ENCODE measurements at places on chromosomes 3 and 15.

- DNase-seq: peak; percentile 77
Measured at GRCh38 chr3:45021524-45022297, 4.4 kb upstream of the CLEC3B start.

DNA sequence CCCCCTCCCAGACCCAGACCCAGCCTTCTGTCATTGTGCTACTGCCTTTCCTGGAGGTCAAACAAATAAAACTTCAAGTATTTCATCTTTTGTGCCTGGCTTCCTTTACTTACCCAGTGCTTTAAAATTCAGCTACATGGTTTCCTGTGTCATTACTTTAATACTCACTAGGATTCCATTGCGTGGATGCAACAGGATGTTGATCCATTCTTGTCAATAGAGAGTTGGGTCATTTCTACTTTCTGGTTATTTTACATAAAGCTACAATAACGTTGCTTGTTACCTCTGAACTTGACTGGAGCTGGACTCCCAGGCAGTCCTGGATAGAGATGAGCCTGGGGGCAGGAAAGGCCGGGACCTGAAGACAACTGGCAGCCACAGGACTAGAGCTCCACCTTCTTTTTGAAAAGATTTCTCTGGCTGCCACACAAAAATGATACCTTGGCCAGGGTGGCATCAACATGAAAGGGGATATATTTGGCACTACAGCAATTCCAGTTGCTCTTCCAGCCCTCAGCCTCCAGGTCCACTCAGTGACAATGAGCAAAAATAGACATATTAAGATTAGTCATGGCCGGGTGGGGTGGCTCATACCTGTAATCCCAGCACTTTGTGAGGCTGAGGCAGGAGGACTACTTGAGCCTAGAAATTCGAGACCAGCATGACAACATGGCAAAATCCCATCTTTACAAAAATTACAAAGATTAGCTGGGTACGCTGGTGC is 23.3 kb upstream of the HEG1 start:
- DNase-seq: no peak

DNA sequence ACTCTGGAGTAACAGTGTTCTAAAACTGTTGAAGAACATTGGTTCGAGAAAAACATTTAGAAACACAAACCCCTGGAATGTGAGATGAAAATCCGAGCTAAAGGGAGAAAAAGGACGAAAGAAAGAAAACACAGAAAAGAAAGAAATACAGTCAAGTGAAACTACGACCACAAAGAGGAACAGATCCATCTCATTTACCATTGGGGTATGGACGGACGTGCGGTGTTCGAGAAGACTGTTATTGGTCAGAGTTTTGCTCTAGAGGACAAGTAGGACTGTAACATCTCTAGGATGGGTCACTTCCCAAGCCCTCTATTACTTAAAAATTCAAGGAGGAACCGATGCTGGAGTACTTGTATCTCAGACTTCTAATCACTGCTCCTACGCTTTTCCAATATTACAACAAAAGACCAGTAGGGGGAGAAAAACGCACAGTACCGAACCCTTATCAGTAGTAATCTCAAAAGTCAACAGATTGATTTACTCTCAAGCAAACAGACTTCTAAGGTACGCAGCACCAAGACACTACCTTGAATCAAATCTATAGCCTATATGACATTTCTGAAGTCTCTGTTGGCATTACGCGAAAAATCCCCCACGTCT is 1.1 kb upstream of the PIK3CA start:
- no peak for DNase-seq

- no peak for DNase-seq
Measured at GRCh38 chr15:92984161-92984560, 84.0 kb downstream of the CHD2 start.

GRCh38 chr3:144822671-144823070 is 851.0 kb downstream of the DIPK2A start:
- no peak for DNase-seq

DNA sequence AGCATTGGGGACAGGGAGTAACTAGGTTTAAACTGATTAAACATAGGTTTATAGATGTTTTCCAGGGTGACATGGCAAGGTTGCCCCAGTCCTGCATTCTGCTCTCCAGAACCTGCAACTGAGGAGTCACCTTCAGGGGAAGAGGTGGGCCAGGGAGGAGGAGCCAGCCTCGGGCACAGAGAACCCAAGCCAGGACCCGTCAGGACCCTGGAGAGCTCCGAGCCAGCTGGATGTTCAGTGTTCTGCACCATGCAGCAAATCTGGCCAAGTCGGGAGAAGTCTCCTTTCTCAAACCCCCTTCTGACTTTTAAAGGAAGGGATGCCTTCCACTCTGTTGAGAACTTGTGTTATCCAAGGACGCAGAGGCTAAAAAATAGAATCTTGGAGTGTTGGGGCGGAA is 62.1 kb upstream of the SLC6A11 start:
- no peak for DNase-seq

- no peak for DNase-seq
Measured at GRCh38 chr3:107806536-107806935, 283.8 kb downstream of the BBX start.

DNA sequence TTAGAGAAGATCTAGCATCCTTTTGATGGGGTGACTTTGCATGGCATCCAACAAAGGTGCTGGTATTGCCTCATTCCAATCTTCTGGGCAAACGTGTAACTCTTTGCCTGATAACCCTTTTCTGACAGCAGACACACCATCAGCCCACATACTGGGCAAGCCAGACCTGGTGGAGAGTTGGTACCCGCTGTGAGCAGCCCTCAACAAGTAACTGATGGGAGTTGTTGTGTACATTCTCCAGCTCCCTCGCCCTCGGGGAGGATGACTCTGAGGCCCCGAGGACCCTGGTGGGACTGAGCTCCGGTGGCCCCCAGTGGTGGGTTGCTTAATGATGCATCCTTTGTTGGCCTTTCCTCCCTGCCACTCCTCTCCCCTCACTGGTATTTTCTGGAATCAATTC is 102.4 kb upstream of the SLC6A11 start:
- no peak for DNase-seq

DNA sequence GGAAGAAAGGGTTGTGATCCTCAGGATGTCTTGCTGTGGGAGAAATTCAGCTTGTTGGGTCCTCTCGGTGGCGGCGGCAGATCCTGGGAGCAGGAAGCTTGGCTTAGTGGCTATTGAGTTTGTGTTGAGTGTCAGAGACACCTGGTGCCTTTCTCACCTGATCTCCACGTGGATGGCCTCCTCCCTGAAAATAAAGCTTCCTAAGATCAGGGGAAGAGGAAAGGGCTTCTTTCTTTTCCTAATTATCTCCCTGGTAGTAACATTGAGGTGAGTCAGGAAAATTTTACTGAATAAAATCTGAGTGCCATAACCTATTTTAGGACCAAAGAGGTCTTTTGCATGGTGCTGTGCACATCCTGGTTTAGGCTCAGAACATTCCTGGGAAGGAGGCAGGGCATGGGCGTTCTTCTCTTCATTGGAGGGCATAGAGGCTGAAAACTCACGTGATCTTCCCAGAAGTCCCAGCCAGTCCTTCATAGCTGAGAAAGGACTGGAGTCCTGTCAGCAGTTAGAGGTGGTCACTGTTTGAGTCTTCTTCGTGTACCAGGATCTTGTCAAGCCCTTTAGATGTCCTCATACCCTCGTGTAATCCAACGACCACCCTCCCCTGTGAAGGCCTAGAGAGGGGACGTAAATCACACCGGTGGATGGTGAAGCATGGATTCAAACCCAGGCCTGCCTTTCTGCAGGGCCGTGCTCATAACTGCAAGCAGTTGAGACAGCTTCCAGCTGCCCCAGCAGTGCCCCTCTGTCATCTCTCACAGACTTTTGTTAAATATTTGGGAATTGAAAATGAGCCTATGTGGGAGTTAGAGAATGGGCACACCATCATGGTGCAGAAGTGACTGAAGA is 1.1 kb downstream of the CMTM8 start:
- no peak for DNase-seq

DNA sequence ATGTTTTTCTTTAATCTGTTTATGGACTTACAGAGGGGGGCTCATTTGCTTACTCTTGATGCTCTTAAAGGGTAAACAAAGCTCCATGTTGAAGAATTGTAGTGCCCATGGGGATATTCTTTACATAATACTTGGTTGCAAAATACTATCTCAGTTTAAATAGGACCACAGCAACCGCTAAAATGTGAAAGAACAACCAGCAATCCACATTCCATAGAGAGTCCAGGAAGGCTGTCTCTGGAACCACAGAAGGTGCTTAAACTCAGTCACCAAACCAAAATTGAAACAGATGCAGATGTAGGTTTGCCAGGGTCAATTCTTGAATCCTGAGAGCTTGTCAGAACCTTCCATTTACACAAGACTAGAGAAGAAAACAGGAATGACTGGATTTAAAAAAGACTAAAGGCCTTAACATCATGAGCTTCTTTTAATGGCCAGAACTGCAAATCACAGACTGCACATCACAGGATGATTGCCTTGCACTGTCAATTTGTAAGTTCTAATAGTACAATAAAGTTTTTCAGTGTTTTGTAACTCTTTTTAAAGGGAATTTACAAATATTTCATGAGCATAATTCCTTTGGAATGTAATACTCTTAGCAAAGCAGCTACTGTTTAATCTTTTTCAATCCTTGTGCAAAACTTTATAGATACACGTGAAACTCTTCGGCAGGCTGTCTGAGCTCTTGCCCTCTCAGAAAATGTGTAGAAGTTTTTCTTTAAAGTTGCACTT is 661.6 kb downstream of the SI start:
- DNase-seq: no peak

DNA sequence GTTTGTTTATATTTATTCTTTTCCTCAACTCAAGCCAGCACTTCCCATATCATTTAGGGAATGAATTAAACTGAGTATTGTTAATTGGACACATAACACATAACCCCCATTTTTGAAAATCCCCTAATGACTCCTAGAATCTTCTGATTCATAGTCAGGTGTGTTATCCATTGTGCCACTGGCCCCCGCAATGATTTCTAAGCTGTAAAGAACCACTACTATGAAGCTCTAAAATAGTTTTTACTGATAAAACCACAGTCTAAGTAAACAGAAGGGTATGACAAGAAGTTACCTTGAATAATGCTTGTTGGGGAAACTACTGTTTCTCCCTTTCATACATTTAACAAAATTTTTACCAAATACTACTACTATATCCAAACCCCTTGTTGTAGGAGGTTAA is 22.3 kb upstream of the SLC12A8 start:
- no peak for DNase-seq

DNA sequence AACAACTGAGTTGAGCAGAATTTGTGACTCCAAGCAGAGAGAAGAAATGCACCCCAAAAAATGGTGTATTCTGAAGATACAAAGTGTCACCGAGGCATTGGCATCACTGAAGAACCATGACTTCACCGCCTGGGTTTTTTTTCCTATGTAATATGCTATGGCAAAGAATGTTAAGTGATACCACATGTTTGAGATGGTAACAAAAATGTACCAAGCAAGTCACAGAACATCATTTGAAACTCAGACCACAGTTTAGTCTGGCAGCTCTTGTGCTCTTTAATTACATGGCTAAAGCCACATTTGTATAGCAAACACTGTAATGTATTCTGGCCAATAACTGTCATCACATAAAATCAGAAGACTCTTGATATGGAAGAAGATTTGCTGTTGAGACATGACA is 323.5 kb downstream of the ULK4 start:
- no peak for DNase-seq

GRCh38 chr15:50128266-50128665 is 9.2 kb upstream of the ATP8B4 start:
- DNase-seq: peak; percentile 84

GRCh38 chr3:27606537-27606936 is 115.6 kb downstream of the EOMES start:
- DNase-seq: no peak

- DNase-seq: no peak
Measured at GRCh38 chr15:61315471-61315870, 86.4 kb upstream of the RORA start.

- DNase-seq: no peak
Measured at GRCh38 chr15:49406352-49407118, 16.5 kb upstream of the FGF7 start.

DNA sequence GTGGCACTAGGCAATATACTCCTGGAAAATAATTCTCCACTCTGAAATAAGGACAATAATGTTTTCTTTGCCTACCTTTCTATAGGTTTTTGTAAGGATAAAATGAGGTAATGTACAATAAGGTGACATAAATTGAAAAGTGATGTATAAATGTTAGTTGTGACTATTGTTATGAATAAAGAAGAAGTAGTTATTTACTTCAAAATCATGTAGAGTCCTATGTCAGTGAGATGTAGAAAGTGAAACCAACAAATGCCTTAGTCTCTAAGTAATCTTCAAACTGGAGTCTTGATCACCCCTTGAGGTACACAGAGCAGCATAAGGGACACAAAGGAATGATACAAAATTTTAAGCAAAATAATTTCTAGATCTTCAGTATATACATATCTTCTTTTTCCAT is 60.3 kb upstream of the TP63 start:
- DNase-seq: no peak

GRCh38 chr15:97875513-97876280 is 84.8 kb upstream of the ARRDC4 start:
- DNase-seq: no peak

- DNase-seq: no peak
Measured at GRCh38 chr3:148369381-148369780, 328.3 kb upstream of the AGTR1 start.

- no peak for DNase-seq
Measured at GRCh38 chr3:5019411-5020241, 40.4 kb downstream of the BHLHE40 start.

GRCh38 chr3:23926736-23927135 is 9.8 kb downstream of the RPL15 start:
- DNase-seq: no peak

DNA sequence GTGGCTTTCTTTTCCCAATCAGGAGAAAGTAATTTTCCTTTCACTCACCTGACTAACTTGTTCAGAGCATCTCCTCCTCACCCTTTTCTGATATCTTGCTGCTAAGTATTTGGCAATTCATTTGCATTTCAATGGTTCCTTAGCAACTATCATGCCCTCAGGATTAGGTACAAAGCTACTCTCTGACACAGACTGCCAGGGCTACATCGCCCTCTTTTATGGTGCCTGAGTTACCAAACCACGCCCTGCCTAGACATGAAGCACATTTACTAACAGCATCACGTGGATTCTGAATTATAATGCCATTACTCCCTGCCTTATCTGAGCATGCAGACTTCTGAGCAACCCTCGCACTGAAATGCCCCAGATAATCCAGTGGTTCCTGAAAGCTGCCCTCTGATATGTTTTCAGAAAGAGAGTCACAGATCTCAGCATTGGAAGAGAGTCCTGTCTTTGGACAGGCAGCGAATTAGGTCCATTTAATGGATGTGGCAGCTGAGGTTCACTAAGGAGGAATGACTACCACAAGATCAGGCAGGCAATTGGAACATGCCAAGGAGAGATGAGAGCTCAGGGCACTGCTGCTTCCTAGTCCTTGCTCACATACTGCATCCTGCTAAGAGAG is 14.5 kb downstream of the EPHB1 start:
- DNase-seq: no peak

DNA sequence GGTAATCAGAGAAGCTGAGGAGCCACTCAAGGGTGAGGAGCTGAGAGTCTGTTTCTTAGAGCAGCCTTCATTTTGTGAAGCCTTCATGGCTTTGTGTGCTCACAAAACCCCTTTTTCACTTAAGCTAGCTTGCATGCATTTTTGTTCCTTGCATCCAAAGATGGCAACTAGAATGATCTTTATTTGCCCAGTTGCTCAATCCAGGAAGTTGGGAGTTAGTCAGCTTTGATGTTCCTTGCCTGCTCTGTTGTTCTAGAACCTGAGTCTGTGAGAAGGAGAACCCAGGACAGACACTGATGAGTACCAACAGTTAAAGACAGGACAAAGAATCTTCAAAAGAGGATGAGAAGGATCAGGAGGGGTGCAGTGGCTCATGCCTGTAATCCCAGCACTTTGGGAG is 81.8 kb downstream of the IL20RB start:
- DNase-seq: no peak

- no peak for DNase-seq
Measured at GRCh38 chr3:28989646-28990089, 291.2 kb upstream of the RBMS3 start.

Measured in sciatic nerve (tissue), 2 donors.